Choroid plexus epithelial cell (primary cell): ENCODE measurements at places on chromosomes 4 and X.
A peak's percentile ranks its signal among the peaks of the same experiment; 100 is the strongest.

- DNase-seq = peak; percentile 78
Measured at GRCh38 chr4:15982842-15983524, 20.0 kb upstream of the FGFBP2 start.

DNA sequence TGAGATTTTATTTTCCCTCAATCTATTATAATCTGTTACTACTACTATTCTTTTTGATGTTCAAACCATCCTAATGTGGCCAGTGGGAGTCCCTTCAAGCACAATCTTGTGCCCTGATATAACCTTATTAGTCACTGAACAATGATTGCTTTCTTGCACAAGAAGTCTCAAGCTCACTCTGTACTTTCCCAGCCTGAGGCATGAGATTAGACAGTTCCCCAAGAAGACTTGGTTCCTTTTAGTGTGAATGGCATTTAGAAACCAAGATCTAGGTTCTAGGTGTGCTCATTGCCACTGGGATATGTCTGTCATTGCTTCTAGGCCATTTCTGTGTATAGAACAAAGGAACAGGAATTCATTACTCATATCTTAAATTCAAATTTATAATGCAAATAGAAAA lies 28.0 kb upstream of the RBM41 start:
- DNase-seq = peak; percentile 12

DNA sequence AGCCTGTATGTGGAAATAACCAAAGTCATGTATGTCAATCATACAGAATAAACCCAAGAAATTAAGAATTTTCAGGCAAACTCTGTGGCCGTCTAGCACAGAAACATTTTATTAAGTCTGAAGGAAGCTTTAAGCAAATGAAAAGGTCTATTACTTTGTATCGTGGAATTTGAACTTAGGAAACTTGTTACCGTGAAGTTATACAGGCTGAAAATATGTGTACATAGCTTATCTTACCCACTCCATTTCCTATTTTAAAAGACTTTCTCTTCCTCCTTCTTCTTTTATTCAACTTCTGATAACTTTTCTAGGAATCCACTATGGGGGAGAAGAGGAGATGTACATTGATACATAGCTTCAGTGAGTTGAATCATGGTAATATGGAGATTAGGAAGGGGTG lies 108.3 kb downstream of the AGTR2 start:
- no peak for DNase-seq

DNA sequence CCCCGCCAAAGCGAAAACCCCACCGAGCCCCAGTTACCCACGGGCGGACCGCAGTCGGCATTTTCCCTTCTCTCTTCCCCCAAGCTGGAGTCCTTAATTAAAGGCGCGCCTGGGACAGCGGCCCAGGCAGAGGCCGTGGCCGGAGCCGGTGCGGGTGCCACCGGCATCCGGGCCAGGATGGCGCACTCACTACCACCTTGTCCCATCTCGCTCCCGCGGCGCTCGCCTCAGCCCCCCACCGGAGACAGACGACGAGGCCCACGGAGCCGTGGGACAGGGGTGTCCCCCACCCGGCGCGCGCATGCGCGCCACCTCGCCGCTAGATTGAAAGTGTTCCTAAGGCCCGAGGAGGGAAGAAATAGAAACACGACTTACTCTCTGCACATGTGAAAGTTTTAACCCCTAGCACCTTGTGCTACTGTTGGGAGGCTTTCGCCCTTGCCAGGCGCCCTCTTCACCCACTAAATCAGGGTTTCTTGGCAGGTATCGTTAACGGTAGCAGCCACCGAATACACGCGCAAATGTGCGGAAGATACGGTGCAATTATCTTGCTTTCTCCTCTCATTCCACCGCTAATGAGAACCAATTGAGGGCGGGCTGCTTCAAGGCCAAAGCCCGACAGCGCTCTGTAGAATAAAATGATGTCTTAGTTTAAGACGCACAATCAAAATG lies 64.3 kb upstream of the CCDC160 start:
- peak; percentile 6 for DNase-seq

GRCh38 chr4:83852085-83852451 lies 316.2 kb downstream of the GPAT3 start:
- DNase-seq = peak; percentile 61

GRCh38 chrX:111687305-111687704 lies 6.3 kb downstream of the ALG13 start:
- no peak for DNase-seq

GRCh38 chr4:139919521-139919920 lies 234.5 kb downstream of the MAML3 start:
- peak; percentile 87 for DNase-seq
